ENCODE measurements at places on chromosomes 5 and 9.

DNA sequence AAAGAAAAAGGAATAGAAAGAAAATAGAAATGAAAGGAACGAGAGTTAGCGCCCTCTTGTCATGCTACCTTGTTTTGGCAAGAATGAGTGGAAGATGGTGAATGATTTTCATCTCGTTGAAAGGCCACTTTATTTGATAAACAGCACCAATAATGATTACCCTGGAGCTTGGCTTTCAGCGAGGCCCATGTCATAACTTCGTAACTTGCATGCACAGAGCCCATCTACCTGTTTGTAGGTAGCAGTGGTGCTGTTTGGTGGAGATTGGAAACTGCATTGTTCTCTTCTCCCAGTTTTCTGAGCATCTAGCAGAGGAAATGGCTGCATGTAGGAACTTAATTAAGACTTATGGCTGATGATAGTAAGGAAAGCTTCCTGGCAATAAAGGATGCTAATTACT lies 59.3 kb downstream of the NPR3 start:
- no peak for DNase-seq

DNA sequence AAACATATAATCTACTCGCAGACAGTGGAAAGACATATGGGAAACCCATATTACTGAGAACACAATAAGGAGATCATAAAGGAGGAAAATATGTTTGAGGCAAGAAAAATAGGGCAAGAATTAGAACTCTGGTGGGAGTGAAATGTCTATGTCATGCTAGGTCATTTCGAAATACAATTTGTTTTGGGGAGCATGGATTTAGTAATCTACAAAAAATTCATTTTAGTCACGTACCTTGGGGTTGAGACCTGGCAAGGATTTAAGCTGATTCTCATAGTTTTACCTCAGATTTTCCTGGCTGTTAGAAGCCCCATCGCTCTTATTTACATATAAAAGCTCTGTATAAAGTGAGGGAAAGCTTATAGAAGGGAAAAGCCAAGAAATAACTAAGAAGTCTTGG lies 11.5 kb upstream of the CSNK1G3 start:
- DNase-seq, result no peak

DNA sequence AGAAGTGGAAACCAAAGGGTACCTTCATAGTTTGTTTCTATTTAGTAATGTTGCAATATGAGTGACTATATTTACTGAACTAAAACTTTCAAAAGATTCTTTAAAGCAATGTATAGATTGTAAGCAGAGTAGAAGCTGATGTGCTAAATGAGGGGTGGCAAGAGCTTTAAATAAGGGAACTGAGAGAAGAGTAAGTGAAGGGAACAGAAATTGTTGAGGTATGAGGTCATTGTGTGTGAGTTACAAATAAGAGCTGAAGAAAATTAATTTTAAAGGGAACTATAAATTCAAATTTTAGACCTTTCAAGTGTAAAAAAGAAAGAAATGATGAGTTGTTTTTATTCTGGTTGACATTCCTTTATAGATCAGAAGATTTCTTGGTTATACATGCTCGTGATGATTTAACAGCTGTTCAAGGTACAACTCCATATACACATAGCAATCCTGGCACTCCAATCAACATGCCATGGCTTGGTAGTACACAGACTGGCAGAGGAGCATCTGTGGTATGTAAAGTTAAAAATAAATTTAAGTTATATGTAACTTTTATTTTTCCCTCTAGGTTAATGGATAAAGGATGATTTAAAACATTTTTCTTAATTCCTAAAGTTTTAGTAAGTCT lies 135.1 kb upstream of the TNFAIP8 start:
- no peak for DNase-seq

GRCh38 chr5:73454379-73455036 lies 5.9 kb upstream of the FOXD1 start:
- DNase-seq, result peak; percentile 34

DNA sequence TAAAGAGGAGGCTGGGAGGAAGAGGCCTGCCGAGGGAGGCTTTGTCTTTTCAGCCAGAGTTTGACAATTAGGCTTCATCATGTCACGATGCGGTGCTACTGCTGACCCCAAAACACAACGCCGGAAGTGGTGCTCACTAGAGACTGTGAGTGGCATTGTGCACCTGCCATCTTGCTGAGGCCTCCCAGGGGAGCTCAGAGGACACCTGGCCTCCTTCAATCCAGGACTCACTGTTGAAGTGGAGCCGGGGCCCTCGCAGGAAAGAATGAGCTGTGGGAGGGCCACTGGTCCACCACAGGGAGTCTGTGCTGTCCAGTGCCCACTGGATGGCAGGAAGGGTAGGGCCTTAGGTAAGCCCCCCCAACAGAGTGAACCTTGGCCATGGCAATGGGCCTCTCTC lies 12.7 kb upstream of the SLC25A48 start:
- no peak for DNase-seq

- DNase-seq, result peak; percentile 83
These were observed at the start of gene SMIM3 for GRCh38 chr5:150778517-150779396. Gene SMIM3, plus strand, starts transcription at chr5:150778757. Its CDS starts 16,684 bp downstream, at chr5:150795441.

DNA sequence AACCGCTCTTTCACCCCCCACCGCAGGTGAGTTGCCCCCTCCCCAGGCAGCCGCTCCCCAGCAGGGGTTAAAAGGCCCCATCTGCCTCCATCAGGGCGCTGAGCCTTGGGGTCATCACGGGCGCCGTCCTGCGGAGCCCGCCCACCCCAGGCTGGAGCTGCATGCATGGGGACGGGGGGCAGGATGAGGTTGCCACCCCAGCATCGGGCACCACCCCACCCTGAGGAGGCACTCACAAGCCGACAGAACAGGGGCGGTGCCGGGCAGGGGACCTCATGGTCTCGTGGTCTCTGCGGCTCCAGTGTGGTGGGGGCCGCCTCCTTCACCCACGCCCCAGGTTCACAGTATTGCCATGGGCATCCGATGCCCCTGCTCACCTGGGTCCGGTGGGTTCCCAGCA lies 16.5 kb downstream of the PTGES start:
- no peak for DNase-seq

DNA sequence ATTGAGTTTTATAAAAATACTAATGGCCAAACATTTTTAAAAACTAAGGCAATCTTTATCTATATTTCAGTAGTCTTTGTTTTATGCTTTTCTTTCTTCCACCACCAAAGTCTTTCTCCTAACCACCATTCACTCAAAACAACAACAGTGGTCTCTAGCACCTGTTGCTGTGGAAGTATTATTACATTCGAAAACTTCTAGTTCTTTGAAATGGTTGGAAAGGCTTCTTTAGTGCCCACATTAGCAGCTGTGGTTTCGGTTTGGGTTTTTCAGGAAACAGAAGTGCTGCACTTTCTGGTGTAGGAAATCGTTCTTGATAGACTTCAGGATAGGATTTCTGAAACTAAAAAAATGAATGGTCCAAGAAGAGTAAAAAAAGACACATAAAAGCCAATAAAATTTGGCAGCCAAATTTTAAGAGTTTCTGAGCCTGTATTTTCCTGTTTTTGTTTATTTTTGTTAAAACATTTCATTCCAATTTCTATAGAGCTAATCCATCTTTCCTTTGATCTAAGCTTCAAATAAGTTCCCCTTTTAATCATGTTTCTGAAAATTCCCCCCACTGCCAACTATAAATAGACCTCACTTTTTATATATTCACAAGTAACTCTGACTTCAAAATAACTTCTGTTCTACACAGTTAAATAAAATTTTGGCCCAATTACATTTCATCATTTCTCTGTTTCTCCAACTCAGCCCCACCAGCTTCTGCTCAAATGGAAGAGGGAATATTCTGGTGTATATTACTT lies 102.2 kb downstream of the DEPDC1B start:
- no peak for DNase-seq

DNA sequence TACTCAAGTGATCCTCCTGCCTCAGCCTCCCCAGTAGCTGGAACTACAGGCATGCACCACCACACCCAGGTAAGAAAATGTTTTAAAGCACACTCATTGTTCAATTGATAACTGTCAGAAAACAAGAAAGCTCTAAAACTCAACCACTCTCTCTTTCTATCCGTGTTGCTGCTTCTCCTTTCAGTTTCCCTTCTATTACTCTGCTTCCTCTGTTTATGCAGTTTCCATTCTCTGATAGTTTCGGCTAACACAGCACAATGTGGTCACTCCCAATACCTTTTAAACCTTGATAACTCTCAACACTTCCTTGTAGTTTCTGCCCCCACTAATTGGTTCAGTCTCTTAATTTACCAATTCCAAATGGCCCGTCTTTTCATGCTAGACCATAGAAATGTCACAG lies 59.2 kb upstream of the NR4A3 start:
- no peak for DNase-seq

DNA sequence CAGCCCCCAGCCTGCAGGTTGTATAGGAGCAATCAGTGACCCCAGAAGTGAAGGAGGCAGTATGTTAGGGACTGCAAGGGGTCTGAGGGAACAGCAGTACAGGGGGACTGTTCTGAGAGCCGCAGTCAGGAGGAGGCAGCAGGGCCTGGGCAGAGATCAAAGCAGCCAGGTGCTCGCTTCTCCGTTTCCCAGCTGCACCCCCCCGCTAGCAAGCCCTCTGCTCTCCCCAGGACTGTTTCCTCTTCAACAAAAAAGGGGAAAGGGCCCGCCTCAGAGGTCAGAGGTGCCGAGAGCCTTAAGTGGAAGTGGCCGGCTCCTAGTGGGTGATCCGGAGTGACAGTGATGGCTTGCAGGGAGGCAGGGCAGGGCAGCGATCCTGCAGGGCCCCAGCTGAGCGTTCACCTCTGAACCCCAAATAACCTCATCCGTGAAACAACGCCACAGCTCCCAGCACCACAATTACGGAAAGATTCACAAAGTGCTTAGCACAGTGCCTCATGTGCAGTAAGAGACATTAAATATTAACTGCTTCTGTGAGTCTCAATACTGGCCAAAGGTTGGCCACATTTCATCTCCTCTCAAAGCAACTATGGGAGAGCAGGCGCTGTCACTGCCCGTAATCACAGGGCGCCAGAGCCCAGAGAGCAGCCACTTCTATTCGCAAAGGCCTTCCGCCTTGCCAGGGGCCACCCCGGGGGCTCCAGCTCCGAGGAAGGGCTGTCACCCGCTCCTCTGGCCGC lies 8.0 kb downstream of the CLPTM1L start:
- peak; percentile 1 for DNase-seq

DNA sequence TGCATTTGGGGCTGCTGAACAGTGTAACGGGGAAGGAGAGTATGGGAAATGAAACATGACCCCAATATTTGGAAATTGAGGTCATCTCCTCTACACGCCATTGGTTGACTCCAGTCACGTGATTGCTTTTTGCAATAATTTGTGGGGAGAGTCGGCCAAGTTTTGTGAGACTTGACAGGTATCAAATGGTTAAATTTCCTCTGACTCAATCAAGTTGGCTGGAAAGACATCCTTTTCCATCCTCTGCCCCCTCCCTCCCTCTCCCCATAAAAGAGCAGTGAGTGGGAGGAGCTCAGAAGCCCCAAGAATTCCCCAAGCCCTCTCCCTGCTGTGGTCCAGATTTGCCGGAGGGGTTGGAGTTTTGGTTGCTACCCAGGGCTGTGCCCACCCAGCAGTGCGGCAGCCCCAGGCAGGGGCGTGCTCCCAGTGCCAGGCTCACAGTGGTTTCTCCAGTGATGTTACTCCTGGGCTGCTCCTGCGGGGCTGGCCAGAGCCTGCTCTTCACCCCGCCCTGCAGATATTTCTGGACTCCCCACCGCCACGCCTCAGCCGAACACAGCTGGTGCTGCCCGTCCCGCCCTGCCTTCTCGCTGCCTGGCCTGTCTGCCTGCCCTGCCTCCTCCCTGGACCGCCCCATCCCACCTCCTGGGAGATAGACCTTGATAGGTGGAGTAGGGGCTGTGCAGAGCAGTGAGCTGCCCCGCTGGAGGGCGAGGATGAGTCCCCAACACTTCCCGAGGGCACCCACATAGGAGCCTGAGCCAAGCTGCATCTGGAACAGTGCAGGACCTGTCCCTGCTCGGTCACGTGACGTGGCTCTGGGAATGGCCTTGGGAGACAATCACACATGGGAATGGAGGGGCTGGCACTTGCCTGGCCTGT lies 3.4 kb downstream of the COL5A1 start:
- peak; percentile 29 for DNase-seq

DNA sequence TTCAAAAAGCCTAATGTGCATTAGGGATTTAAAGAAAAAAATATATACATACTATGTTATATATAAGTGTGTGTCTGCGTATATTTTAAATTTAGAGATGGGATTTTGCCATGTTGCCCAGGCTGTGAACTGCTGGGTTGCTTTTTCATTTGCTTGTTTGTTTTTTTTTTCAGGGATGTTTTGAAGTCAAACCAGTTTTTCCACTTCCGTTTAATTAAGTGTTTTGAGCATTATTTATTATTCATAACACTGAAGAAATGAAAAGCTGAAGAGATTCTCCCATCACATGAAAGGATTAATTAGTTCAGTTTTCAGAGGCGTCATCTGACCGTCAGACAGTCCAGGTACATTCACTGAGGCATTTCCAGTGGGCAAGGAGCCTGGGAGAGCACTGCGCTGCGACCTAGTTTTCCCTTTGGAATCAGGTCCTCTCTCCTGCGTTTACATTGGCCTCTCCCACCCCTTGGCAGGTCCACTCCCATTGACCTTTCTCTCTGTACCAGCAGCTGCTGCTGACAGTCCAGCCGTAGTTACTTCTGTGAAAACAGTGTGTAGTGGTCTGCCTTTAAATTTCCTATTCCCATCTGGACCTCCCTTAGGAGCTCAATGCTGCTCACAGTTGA lies 26.0 kb downstream of the ARRDC3 start:
- DNase-seq, result no peak

DNA sequence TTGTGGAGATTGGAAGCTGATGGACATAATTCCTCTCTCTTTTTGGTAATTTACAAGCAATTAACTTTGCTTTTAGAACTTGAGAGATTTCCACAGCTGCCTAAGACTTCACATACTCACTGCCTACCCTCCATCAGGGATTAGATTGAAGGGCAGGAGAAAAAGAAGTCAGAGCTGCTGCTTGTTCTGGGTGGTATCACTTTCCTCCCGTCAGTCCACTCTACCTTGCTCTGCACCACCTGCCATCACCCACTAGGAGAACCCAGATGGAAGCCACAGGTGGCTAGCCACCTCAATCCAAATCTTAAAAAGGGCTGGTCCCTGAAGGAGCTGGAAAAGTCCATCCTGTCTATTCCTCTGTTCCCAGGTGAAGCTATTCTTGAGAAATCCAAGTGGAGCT lies 10.5 kb downstream of the IRF1 start:
- DNase-seq, result no peak

DNA sequence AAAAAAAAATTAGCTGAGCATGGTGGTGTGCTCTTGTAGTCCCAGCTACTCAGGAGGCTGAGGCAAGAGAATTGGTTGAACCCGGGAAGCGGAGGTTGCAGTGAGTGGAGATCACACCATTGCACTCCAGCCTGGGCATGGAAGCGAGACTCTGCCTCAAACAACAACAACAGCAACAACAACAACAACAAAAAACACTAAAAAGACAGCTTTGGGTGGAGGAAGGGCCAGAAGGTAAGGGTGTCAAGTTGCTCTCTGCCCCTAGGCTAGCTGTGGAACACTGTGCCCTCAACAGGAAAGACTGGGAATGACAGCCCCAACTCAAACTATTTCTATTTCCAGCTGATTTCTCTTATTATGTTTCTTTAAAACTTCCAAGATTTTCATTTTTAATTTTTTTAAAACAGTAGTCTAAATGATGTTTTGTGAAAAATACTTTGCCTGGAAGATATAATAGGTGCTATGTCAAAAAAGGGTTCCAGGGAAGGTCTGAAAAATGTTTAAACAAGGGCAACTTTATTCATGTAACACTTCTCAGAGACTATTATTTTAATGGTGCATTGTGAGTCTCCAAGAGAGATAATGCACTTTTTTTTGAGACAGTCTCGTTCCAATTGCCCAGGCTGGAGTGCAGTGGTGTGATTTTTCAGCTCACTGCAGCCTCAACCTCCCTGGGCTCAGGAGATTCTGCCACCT lies 29.9 kb downstream of the CLINT1 start:
- DNase-seq, result no peak

All from left colon (tissue), 2 donors.